ENCODE measurements at places on chromosomes 6 and 20.

DNA sequence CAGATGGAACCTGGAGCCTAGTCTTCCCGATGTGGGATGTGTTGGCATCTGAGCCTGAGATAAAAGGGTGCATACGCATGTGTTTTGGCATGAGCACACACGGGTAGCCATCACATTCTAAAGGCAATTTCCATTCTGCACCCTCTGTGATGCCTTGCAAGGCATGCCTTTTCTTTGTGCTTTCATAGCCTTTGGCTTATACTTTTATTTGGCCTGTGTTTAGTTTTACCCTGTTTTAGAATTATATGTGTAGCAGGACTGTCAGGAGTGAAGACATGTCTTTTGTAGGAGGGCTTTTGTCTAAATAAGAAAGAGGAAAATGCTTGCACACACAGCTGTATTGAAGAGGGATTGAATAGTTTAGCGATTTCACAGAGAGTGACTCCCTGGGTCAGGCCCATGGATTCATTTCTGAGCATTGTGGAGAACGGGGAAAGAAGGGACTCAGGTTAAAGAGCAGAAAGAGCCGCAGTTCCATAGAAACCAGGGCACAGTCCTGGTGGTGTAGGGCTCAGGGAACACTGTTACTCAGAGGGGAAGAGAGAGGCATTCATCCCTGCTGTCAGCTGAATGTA is 530.2 kb downstream of the DHX35 start:
- no peak for DNase-seq

DNA sequence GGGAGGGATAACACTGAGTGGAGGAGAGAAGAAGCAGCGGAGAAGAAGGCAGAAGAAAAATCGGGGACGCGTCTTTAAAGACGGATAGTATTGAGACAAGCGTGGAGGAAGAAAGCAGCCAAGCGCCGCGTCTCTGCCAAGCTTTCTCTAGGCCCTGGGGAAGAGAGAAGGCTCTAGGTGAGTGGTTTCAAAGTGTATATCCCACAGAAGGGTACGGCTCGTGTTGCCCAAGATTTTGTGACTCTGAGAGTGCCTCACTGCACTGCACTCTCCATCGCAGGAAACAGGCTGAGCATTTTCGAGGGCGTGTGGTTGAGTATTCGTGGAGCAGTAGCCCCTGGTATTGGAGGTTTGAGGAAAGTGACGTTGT is 185.4 kb downstream of the TRIM27 start:
- DNase-seq: no peak

- DNase-seq: no peak
Observed at GRCh38 chr6:111848262-111848812, 24.9 kb downstream of the FYN start.

DNA sequence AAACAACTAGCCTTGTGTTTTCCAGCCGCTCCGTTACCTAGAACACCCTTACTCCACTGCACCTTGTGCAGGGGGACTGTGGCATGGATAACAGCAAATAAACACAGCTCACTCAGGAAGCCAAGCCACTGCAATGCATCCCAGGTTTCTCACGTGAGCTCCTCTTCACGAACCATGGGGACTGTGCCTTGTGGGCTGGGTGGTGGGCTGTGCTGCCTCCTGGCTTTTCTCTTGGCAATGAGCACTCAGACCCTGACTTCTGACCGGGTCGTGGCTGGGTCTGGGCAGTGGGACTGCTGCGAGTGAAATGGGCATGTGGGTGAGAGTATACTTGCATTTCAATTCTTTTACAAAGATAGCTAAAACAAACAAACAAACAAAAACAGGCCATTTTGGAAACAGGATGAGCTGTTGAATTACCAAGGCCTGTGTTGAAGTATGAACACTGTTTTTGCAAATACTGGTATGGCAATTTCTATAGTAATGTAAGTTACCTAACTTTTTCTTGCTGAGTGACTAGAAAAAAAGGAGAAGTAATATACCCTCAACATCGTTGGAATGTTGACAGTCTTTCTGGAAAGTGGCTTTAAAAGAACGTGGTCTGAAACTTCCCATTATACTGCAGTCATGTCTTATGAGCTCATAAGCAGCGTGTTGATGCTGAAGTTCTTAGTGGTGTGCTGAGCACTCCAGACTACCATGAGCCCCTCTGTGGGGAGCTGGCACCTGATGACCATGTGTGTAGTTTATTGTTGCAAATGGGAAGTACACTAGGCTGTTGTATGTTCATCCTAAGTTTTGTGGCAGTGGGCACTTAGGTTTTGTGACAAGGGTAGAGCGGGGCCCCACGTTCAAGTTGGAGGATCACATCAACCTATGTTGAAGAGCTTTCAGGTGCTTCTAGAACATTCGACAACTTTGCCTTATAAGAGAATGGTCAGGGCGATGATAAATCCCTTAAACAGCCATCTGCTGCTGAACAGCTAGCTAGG is 120.4 kb downstream of the ARMC2 start:
- DNase-seq: no peak

DNA sequence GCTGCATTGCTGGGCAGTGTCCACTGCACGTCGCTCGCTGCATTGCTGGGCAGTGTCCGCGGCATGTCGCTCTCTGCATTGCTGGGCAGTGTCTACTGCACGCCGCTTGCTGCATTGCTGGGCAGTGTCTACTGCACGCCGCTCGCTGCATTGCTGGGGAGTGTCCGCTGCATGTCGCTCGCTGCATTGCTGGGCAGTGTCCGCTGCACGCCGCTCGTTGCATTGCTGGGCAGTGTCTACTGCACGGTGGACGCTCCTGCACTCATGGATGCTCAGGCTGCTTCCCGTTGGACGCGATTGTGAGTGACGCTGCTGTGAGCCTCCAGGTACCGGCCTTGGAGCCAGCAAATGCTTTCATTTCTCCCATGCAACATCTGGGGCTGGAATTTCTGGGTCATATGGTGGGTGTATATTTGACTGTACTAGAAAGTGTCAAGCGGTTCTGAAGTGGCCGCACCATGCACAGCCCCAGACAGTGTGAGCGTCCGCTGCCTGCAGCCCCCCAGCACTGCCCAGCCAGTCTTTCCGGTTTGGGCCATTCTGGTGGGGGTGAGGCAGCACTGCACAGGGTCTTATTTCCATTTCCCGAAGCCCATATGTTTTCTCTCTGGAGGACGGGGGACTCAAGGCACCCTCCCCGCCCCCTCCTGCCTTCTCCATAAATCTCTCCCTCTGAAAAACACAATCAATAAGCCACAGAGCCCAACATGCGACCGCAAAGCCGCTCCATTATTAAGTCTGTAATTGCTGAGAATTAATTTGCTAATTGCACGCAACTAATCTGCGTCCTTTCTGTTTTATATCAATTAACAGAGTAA is 97.4 kb downstream of the YTHDF1 start:
- no peak for DNase-seq

DNA sequence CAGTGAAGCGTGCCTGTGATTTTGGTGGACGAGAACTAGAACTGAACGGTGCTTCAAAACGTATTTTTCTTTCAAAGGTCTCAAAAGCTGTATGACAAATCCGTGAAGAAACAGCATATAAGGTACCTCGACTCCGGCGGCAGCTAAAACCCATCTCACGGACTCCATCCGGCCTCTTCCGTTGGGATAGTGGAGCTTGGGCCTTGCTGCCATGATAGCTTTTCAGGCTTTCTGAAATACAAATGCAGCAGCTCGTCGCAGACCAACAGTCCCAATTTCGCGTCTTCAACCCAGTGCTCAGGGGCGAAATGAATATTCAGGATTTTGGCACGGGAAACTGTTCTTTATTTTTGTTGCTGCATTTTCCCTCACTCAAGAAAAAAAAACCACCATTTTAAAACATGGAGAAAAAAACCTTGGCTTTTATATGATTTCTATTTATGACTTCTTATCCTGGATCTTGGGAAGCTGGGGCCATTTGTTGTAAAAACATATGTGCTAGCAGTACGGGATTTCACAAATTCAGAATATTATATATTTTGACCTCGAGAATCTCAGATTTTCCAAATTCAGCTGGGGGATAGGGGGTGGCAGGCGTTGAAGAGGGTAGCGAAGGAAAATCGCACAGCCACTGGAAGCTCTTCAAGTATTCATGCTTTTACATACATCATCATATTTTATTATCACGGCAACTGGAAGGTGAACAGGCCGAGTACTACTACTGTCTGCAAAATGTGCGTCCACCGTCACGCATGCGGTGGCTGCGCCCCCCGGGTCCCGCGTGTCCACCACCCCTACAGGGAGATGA is 849 bp downstream of the GSTA4 start:
- DNase-seq: no peak

- no peak for DNase-seq
Observed at GRCh38 chr6:80522576-80522975, 416.1 kb downstream of the BCKDHB start.

- DNase-seq: no peak
Observed at GRCh38 chr6:126967296-126968005, 151.0 kb upstream of the RSPO3 start.

GRCh38 chr6:158543606-158544185 is 16.2 kb upstream of the TMEM181 start:
- peak; percentile 23 for DNase-seq

- DNase-seq: no peak
Observed at GRCh38 chr20:18571578-18571977, 4.3 kb downstream of the SMIM26 start.

GRCh38 chr20:21389368-21389767 is 8.0 kb downstream of the NKX2-4 start:
- DNase-seq: no peak

- no peak for DNase-seq
Observed at GRCh38 chr6:16669227-16669626, 92.0 kb downstream of the ATXN1 start.

GRCh38 chr6:24861934-24862333 is 63.2 kb upstream of the ARMH2 start:
- DNase-seq: no peak

- no peak for DNase-seq
Observed at GRCh38 chr20:35311409-35311808, 19.2 kb upstream of the FAM83C start.

- no peak for DNase-seq
Observed at GRCh38 chr20:57043091-57043490, 223.3 kb downstream of the BMP7 start.

- no peak for DNase-seq
Observed at GRCh38 chr6:118135371-118135770, 228.3 kb downstream of the SLC35F1 start.
